A172 (cell line): ENCODE measurements at places on chromosomes 11 and 22. TPM values are rescaled to one million over a fixed set of nuclear protein-coding genes. Genes with fewer than 3 reads are reported as not detected.

GRCh38 chr11:107624983-107625684 is 34.2 kb downstream of the ELMOD1 start:
- no peak for DNase-seq

DNA sequence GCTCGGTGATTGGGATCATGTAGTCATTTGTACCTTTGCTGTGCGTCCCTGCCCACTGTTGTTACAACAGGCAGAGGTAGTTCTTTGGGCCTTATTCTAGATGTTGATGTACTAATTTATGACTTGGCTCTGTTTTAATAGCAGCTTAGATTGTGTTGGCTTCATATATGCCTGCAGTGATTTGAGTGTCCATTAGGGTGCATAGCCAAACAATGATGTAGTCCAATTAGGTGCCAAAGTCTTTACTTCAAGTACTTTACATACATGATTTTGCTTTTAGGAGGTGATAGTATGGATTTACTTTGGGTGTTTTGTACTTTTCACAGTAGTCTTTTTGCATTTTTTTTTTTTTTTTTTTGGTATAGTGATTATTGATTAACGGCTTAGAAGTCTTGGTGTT is 46.4 kb downstream of the PPP6R3 start:
- DNase-seq, result no peak

Gene SIK2
- total RNA-seq, result 7.2 and 8.5 TPM in 2 replicates

DNA sequence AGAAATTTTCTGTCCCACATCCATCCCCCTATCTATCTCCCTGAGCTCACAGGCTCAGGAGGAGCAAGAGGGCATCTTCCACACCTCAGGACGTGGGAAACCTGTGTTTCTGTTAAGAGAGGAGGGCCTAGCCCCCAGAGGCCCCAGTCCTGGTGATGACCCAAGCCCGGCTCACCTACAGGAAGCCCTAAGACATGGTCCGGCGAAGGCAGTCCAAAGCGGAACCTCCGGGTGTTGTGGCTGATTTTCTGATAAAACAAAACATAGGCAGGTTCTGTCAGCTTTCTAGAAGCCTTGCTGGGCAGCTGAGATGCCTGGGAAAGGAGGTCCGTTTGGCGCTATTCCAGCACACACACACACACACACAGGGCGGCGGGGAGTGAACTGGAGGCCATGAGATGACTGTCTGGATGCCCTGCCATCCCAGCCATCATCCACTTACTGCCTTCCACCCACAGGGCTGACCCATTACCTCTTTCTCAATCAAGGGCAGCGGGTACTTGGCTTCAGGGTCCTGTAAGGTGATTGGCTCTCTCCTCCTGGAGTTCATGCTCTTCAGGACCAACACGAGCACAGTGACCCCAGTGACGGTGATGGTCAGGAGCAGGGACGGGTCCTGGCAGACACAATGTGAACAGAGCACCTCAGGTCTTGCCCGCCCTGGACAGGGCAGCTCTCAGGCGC is 882 bp downstream of the CYB5R2 start:
- no peak for DNase-seq

Gene LINC01488
- not detected in 2 replicates for total RNA-seq

Gene UPB1
- total RNA-seq, result not detected in 2 replicates

Gene AGBL2
- total RNA-seq, result 1.8 and 2.8 TPM in 2 replicates

- no peak for DNase-seq
These were observed 166.8 kb downstream of the MYO18B start for GRCh38 chr22:25908755-25909154.

DNA sequence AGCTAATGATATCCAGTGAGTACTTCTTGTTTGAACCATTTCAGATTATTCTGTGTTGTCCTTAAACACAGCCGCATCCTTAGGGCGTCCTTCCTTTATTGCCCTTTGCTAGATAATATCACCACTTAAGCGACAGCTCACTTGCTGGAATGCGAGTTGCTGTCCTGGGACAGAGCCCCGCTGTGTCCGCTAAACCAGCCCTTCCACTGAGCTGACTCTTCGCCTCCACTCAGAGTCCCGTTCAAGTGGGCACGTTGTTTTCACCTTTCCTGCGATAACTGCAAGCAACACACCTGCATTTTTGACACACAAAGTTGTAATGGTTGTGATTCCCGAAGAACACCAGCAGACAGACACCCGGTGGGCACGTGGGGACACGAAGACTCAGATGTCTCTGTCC is 140.0 kb downstream of the TBC1D22A start:
- no peak for DNase-seq

- peak; percentile 73 for DNase-seq
These were observed 67.3 kb upstream of the CREB3L1 start for GRCh38 chr11:46210133-46210636.

DNA sequence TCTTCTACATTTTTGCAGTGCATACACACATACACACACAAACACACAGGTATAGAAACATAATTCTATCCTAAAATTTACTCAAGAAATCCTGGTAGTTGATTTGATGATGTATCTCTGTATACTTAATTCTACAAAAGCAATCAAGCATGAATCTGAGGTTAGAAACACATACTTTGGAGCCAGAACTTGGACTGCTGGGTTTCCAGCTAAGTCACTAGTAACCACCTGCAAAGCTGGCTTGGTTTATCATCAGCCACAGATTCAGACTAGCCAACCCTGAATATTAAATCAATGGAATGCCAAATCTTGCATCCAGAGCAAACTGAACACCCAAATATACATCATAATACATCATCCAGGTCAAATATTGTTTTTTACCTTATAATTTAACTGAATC is 24.8 kb upstream of the POU2AF2 start:
- no peak for DNase-seq

DNA sequence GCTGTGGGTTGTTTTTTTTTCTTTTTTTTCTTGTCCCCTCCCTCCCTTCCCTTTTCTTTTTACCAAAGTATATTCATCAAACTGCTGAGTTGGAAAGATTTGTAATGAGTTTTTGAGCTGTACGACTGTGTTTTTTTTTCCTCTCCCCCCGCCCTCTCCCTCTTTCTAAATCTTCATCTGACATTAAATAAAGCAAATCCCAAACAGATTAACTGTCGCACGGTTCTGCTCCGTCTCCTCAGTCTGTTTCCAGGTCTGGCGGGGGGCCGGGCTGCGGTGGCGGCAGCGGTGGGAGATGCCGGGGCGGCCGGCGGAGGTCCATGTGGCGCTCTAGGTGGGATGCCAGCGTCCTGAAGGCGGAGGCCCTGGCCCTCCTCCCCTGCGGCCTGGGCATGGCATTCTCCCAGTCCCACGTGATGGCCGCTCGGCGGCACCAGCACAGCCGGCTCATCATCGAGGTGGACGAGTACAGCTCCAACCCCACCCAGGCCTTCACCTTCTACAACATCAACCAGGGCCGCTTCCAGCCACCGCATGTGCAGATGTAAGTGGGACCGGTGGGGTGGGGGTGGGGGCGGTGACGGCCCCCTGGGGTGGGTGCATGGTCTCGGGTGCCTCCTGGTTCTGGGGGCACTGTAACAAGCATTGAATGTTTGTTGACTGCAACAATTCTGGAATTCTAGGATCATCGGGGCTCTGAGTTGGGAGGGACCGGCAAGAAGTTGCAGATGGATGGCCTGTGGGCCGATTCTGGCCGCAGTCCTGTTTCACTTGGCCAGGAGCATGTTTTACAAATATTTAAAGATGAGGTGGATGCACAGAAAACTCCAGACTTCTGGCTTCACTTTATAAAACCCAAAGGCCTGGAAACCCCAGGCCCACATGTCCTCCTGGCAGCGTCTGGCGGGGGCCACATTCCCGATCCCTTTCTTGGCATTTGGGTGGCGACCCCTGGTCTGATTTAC is 13.1 kb downstream of the MPPED1 start:
- DNase-seq, result no peak

GRCh38 chr11:128133501-128133900 is 453.9 kb downstream of the ETS1 start:
- DNase-seq, result no peak

- DNase-seq, result no peak
These were observed 818.9 kb downstream of the BRD1 start for GRCh38 chr22:49008682-49009235.

GRCh38 chr11:131165036-131165435 is 205.4 kb upstream of the NTM start:
- DNase-seq, result no peak

DNA sequence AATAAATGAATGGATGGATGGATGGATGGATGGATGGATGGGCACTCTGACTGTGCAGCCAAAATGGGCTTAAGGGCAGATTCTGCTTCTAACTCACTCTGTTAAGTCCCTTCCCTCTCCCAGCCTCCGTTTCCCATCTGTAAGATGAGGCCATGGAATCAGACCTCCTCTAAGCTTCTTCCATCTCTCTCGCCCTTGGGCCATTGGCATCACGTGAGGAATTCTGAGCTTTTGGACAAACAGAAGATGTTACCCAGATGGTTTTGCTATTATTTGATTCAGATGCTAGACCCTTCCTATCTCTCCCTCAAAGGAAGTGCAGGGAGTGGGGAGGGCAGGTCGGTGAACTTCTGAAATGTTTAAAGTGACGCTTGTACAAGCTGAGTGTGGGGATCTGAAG is 4.0 kb upstream of the CYTH4 start:
- no peak for DNase-seq

DNA sequence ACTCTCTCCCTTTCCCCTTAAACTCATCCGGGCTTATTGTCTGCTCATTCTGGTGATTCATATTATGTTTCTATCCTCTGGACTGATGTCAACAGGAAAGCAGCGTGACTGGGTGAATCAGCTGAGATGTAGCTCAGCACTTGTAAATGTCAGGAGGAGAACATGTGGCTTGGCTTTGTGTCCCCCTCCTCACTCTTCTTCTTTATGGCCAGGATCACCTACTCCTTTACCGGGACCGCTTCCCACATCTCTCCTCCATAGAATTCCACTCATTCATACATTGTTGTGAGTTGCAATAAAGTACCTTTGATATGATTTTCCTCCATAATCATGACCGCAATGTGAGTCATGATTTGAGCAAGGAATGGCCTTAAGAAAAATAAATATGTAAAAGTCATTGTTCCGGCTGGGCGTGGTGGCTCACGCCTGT is 15.8 kb upstream of the SYN3 start:
- DNase-seq, result peak; percentile 75

DNA sequence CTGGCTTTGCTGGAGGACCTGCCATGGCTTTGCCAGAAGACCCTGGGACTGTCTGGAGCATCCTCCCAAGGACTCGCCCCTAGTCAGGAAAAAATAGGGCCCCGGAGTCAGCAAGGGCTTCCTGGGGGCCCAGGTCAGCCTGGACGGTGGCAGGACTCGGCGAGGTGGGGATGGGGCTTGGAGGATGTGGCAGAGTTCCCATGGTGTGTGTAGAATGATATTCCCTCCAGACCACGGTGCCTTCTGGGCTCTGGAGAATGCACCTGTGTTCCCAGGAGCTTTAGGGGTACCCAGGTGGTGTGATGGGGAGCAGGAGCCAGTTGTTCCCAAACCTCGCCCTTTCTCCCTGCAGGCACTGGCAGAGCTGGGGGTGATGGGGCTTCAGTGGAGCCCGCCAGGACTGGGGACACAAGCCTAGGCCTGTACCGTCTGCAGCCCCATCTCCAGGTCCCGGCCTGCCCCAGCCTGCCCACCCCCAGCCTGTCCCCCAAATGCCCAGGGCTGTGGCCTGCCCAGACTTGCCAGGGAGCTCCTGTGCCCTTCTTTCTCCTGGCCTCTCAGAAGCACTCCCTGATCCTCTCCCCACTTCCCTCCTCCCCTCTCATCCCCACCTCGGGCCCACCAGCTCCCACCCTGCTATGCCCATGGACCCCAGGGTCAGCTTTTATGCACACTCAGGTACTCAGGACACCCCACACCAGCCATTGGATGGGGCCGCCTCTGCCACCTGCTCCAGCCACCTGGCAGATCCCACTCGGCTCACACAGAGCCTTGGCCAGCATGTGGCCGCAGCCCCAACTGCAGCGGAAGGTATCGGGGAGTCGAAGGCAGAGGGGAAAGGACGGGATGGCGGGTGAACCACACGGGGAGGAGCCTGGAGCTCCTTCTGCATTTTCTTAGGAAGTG is 82.1 kb downstream of the CDKN1C start:
- DNase-seq, result no peak

DNA sequence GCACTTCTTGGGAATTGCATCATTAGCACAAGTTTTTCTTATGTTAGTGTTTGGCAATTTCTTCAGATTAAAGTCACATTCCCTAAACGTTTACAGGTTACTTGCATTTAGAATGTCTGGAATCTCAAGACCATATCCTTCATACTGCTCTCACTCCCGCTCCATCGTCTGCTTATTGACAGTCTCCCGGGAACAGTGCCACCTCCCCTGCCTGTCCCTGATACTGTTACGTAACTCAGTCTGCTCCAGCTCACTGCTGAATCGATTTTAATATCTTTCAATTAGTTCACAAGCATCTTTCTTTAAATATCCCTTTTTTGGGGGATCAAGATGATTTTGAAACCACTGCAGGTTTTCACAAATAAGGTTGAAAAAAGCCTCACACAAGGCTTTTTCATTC is 48.2 kb downstream of the GLYATL2 start:
- no peak for DNase-seq

- DNase-seq, result peak; percentile 12
These were observed 3.4 kb downstream of the SCGB1D4 start for GRCh38 chr11:62295504-62295903.

- no peak for DNase-seq
These were observed 11.6 kb downstream of the CD59 start for GRCh38 chr11:33724644-33725035.
